GM13976 (cell line): ENCODE measurements at places on chromosomes 2 and 18.

DNA sequence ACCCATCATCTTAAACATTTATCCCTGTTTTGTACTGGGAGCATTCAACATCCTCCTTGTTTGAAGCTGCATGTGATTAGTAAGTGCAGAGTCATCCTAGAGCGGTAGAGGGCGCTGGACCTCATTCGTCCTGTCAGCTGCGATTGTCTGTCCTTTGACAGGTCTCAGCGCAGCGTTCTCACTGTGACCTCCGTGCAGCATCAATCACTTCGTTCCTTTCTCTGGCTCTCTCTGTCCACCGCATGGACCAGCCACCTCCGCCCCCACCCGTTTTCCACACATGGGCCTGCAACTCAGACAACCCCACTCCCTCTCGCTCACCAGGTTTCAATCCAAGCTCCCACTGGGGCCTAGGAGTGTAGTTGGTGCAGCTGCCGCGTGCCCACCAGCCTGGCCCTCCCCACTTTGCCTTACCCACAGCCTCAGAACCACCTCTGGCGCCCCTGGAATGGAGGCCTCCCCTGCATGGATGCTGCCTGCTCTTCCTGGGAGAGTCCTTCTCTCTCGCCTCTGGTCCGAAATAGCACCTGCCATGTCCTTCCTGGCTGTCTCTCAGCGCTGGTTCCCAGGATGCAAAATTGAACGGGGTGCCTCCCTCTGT is 90.5 kb downstream of the NDUFA10 start:
- peak; percentile 73 for DNase-seq

- DNase-seq: no peak
These were observed 143.6 kb upstream of the TCF4 start for GRCh38 chr18:55731594-55732042.

- no peak for DNase-seq
These were observed 341.9 kb upstream of the SALL3 start for GRCh38 chr18:78637442-78638402.

DNA sequence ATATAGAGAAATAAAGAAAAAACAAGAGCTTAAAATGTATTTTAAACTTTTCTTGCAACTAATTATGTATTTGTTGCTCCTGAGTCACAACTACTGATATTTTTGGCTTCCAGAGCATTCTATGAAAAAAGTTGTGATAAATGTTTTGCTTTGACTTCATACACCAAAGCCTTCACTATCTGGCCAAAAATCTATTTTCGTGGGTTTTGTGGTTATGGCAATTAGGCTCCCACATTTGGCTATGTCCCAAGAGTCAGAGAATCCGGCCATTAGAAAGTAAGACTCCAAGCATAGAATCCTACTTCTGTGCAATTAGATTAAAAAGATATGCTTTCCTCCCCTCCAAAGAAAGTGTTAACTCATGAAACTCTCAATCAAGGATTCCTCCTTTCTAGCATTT is 1456.1 kb upstream of the ACVR2A start:
- DNase-seq: no peak

- no peak for DNase-seq
These were observed 5.9 kb upstream of the FHL2 start for GRCh38 chr2:105404736-105405135.

GRCh38 chr2:75560022-75560767 is 544 bp downstream of the EVA1A start:
- DNase-seq: peak; percentile 62

- DNase-seq: no peak
These were observed 13.6 kb downstream of the CIB4 start for GRCh38 chr2:26627350-26628105.

- DNase-seq: no peak
These were observed 62.3 kb upstream of the MAP4K3 start for GRCh38 chr2:39499336-39499735.

DNA sequence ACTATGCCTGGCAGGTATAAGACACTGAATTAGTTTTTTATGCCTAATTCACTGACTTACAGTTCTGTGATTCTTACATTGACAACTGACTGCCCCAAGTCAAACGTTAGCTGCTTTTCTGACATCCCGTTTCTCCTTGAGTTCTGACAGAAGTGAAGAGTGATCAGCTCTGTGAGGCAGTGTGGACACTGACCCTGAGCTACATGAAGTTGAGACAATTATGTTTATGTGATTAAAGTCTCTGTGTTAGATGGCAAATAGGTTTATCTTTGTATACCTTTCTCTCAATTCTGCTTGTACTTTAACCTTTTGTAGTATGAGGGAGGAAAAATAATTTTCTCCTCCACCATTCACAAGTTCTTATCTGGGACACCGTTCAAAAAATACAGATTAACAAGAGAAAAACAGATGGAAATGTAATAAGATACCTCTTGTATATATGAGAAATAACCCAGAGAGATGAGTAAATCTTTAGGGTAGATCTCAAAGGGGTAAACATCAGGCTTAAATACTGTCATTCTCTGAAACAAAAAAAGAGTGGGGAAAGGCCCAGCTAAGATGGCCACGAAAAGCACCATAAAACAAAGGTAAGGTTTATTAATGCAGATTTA is 85.4 kb upstream of the B3GNT2 start:
- no peak for DNase-seq

DNA sequence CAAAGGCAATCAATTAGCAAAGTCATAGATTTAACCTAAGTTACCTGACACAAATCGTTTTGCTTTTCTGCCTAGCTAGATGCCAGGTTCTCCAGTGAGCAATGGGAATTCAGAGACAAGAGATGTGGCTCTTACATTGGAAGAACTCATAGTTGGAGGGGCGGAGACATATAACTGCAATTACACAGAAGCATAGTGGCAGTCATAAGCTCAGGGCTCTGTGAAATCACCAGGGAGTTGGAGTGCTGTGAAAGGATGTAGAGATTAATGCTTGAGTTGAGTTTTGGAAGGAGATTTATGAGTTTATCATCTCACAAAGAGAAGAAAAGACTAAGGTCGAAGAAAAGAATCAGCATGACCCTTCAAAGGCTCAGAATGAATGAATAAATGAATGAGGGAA is 457.2 kb upstream of the TRIB2 start:
- DNase-seq: no peak

- peak; percentile 79 for DNase-seq
These were observed 38.6 kb downstream of the SNED1 start for GRCh38 chr2:241036964-241037421.

- DNase-seq: no peak
These were observed 96.6 kb downstream of the SOCS6 start for GRCh38 chr18:70385474-70385873.

GRCh38 chr18:9826685-9827084 is 59.1 kb upstream of the TXNDC2 start:
- DNase-seq: no peak

DNA sequence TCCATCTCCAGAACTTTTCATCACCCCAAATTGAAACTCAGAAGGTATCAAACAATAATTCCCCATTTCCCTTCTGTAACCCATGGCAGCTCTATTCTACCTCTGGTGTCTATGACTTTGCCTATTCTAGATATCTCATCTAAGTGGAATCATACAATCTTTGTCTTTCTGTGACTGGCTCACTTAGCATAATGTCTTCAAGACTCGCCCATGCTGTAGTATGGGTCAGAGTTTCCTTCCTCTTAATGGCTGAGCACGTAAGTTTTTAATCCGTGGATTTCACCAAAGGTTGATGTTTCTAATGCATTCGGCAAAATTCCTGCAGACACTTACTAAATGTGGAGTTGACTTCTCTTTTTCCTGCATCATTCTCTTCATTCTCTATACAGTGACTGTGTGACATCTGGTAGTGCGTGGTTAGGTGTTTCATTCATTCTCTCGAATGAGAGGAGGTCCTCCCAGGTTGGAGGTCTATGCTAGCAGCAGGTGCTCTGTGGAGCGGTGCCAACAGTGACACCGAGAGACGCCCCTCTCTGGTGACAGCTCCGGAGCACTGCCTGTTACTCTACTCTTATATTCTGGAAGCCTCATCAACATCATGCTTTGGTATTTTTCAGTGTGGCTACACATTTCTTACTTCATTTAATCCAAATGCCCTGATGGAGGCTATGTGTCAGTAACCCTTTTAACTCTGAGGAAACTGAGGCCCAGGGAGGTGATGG is 50.1 kb downstream of the ATOH8 start:
- DNase-seq: no peak
